ENCODE measurements at places on chromosomes 12 and 14. TPM values are rescaled to one million over a fixed set of nuclear protein-coding genes. Genes with fewer than 3 reads are reported as not detected.

P2RX4 gene
- total RNA-seq = 52.3 TPM

SMCO2 gene
- total RNA-seq = 0.33 TPM

MIS18BP1 gene
- total RNA-seq = 7.3 TPM

FBLN5 gene
- 14.2 TPM for total RNA-seq

DEGS2 gene
- 0.02 TPM for total RNA-seq

EMC9 gene
- 38.1 TPM for total RNA-seq

SLCO1A2 gene
- not detected for total RNA-seq

ITGB7 gene
- total RNA-seq = 0.39 TPM

MYO1H gene
- total RNA-seq = not detected

CLEC4C gene
- not detected for total RNA-seq

CLECL1 gene
- total RNA-seq = not detected

DCN gene
- 5.6 TPM for total RNA-seq

ANKS1B gene
- total RNA-seq = 1.8 TPM

CDCA3 gene
- 75.3 TPM for total RNA-seq

TRHDE gene
- total RNA-seq = 8.8 TPM

CCDC175 gene
- total RNA-seq = not detected

TAS2R8 gene
- total RNA-seq = not detected

LBHD2 gene
- not detected for total RNA-seq

TDRD9 gene
- total RNA-seq = not detected

RFX4 gene
- total RNA-seq = not detected

MIP gene
- not detected for total RNA-seq

RNASE1 gene
- total RNA-seq = 2.1 TPM

NKX2-8 gene
- total RNA-seq = 1.7 TPM

CTSG gene
- not detected for total RNA-seq

GPN3 gene
- 50.3 TPM for total RNA-seq

GARIN6 gene
- total RNA-seq = not detected

GLI1 gene
- total RNA-seq = 6.3 TPM

BICDL1 gene
- total RNA-seq = 1.4 TPM

KRT2 gene
- total RNA-seq = 0.53 TPM

RPL10L gene
- not detected for total RNA-seq

CLBA1 gene
- total RNA-seq = 2.4 TPM

TAS2R20 gene
- total RNA-seq = not detected

PLEKHH1 gene
- total RNA-seq = 0.94 TPM

Measured in H4 (cell line).